ENCODE measurements at places on chromosomes 2 and 18.

DNA sequence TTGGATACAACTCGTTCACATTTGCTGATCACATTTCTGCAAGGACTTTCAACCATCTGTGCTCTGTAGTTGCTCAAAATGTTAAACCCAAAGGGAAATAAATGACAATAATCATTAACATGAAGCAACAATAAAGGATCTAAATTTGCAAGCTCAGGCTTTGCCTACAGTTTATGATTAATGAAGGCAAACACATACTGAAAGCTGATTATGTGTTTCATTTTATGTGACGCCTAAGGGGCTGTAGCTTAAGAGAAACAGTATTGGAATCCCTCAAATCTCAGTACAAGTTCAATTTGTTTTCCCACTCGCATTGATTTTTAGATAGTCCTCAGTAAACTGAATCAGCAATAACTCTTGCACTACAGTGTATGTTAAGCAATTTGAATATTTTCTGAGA lies 160.3 kb upstream of the FSIP2 start:
- DNase-seq, result no peak

DNA sequence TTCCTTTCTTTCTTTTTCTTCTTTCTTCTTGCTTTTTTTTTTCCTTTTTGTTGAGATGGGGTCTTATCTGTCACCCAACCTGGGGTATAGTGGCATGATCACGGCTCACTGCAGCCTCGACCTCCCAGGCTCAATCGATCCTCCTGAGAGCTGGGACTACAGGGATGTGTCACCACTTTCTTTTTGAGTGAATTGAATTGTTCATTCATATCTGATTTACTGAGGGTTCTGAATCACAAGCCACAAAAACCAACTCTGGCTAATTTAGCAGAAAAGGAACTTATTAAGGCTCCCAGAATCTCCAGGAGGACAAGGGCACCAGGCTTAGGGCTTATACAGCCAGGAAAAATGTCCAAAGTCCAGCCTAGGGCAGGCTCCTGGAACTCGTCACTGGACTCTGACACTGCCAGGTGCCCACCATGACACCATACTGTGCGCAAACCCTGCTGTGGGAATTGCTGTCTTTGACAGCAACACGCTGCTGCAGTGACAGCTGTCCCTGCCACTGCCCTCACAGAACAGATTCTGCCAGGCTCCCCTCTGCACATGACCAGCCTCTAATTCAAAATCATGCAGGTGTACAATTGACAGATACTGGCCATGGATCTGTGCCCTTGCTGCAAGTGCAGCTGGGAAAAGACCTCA lies 42.9 kb upstream of the EML6 start:
- DNase-seq, result no peak

- no peak for DNase-seq
Measured at GRCh38 chr2:121480826-121481225, 49.9 kb upstream of the RNU4ATAC start.

GRCh38 chr2:31125918-31126695 lies 12.1 kb downstream of the GALNT14 start:
- no peak for DNase-seq

DNA sequence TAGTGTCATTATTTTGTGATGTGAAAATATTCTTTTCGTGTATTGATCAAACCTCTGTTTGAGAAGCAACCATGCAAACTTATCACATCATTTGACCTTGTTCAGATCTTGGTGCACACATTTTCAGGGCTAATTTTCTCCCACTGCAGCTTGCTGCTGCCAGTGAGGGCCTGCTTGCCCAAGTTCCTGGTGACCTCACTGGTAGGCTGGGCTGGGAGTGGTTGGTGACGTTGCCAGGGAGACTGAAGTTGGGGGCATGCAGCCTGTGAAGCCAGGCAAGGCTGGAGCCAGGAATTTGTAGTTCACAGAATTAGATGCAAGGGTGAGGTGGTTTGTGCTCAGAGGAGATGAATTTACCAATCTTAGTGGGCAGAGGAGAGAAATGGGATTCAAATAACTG lies 38.5 kb downstream of the PARD3B start:
- DNase-seq, result no peak

GRCh38 chr2:236308855-236309668 lies 44.9 kb upstream of the ASB18 start:
- no peak for DNase-seq

Measured in SIG-M5 (cell line).